ENCODE measurements at places on chromosomes 4 and X.

DNA sequence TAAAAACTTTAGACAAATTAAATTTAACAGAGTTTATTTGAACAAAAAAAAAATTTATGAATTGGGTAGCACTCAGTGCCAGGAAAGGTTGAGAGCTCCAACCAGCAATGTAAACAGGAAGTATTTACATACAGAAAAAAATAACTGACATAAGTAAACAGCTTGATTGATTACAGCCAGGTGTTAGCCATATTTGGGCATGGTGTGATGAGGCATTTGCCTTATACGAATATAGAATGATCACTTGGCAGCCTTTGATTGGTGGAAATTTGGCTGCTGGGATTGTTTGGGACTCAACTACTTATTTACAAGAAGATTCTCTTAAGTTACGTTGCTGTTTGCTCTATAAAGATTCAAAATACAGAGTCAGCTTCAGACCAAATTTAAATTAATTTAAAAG, 172.0 kb downstream of the ADAM29 start:
- DNase-seq, result no peak

GRCh38 chr4:150682126-150682525, 100.2 kb downstream of the MAB21L2 start:
- no peak for DNase-seq

GRCh38 chrX:50799531-50799961, 14.4 kb downstream of the SHROOM4 start:
- no peak for DNase-seq

- no peak for DNase-seq
These were observed 182.9 kb downstream of the ZIC3 start for GRCh38 chrX:137748827-137749226.

DNA sequence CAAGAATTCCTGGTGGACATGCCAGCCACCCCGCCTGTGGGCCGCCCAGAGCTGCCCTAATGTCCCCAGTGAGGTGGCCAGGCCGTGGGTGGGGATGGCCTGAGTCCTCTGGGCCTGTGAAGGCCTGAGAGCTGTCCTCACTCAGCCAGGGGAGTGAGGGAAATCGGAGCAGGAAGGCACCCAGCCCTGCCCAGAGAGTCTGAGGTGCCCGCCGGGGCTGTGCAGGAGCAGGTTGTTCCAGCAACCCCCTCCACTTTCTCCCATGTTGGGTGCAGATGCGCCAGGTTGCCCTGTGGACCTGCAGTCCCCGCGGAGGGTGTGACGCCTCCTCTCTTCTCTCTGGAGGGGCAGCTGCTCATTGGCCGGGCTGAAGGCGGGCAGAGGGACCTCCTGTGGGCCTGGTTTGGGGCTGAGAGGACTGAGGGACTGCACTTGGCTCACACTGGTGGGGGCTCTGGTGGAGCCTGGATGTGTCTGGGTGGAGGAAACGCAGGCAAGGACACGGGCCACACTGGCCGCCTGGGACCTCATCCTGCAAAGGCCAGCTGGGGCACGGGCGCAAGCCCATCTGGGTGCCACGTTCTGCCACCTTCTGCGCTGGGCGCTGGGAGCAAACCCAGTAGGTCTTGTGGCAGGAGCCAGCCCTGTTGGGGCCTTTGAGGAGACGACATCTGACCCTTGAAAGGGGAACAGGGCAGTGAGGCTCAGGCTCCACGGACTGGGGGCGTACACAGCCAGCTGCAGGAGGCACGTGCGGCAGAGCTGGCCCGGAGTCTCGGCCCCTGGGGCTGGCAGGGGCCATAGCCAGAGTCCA, 14.0 kb downstream of the DOK7 start:
- no peak for DNase-seq

DNA sequence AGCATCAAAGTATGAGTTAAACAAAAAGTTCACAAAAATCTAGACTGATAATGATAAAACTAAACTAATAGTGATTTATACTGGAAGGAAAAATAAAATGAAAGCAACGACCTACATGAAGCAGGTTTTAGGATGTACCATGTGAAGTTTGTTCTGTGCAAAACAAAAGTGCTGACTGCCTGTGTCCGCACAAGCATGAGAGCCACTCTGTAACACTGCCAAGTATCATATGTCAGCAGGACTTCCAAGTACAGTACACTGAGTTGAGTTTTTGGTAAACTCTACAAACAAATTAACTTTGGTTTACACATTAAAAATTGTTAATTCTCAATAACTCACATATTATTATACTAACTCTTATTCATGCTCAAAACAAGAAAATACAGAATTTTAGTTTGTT, 459.0 kb downstream of the PDGFC start:
- no peak for DNase-seq

- DNase-seq, result no peak
These were observed 56.4 kb upstream of the SPANXN1 start for GRCh38 chrX:145190801-145191389.

DNA sequence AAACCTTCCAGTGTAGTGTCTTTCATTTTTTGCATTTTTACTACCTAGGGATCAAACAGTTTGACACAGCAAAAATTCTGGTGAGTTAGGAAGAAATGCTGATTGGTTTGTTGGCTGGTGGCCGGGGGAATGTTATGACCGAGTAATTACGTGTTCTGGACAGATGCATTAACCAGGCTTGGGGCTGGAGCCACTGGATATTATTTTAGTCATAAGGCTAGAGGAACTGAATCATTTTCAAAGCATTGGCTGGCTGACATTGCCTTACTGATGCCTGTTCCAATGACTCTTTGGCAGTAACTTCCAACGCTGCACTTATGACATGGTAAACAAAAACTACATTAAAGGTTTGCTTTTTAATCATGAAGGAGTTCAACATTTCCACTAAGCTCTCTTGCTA, 84.6 kb downstream of the FBXO8 start:
- no peak for DNase-seq

DNA sequence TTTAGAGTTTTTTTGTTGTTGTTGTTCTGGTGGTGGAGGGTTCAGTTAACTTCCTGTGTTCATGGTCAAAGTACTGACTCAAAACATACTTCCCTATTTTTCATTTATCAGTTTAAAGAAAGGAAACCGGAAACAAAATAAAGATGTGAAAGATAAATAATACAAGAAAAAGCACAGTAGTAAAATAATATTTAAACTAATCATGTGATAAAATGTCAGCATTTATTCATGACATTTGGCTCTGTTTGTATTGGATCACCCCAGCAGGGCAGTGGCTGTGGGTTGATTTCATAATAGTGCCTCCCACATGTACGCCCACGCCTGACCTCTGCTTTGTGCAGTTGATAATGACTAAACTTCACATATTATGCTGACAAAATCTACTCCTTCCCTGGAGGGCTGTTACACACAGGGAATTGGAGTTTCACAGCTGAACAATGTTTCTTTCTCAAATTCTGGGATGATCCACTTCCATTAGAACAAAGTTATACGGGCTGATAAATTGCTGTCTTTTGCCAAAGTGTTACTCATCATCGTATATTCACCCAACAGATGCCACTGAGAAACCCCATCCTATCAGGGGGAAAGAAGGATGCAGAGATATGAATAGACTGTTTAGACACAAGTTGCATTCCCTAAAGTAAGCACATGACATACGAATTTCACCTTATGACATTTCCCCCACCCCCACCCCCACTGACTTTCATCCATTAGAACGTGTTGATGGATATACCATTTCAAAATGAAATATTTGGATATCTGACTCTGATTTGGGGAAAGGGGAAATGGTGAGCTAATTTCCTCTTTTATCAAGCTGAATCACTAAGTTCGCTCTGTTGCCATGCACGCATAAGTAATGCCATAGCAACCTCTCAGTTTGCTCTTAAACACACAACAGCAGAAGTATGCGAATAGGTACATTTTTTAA, 48.3 kb downstream of the AMELX start:
- no peak for DNase-seq

GRCh38 chrX:124504111-124504983, 158.0 kb downstream of the SH2D1A start:
- no peak for DNase-seq

GRCh38 chr4:92021203-92021602, 282.6 kb upstream of the GRID2 start:
- no peak for DNase-seq

DNA sequence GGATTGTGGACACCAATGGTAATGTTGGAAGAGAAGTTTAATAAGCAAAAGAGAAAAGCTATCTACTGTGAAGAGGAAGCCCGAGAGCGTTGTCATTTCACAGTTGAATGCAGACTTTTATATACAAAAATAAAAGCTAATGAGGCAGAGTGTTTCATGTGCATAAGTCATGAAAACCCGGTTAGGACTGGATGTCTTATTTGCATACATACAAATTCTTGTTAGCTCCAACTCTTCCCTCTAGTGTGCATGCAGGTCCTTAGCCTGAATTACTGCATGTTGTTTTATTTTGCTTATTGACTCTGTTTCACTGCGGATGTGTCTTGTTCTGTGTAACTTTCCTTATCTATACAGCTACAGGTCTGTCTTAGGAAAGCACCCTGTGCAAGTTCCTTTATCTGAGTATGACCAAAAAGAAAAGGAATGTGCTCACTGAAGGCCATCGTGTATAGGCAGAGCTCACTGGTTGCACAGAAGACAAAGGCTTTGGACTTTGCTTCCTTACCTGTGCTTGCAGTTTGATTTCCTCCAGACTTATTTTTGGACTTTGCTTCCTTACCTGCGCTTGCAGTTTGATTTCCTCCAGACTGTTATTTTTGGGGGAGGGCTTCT, 25.1 kb upstream of the UGT2B11 start:
- no peak for DNase-seq

DNA sequence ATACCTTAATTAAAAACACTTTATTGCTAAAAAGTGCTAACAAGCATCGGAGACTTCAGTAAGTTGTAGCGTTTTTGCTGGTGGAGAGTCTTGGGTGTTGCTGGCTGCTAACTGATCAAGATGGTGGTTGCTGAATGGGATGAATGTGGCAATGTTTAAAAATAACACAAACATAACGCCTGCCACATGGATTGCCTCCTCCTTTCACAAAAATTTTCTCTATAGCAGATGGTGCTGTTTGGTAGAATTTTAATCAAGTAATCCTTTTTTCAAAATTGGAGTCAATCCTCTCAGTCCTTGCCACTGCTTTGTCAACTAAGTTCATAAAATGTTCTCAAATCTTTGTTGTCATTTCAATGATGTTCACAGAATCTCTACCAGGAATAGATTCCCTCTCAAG, 466.8 kb upstream of the TECRL start:
- no peak for DNase-seq

- DNase-seq, result no peak
These were observed 994.6 kb downstream of the PCDH19 start for GRCh38 chrX:99415470-99415869.

DNA sequence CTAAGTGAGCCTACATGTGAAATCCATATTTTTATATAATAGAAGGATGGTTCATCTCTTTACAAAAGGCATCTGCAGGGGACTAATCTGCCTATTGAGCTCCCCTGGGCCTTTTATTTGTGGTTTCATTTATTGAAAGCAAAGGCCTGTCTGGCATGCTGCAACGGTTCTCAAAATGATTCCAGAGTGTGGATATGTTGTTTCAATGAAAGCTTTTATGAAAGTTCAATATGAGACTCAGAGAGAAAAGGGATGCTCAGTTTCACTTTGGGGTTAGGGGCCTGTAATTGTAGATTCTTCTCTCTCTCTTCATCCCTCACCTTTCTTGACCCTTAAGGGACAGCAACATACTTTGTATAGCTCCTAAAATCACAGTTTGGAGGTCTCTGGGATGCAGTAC, 204.2 kb upstream of the CASK start:
- no peak for DNase-seq

DNA sequence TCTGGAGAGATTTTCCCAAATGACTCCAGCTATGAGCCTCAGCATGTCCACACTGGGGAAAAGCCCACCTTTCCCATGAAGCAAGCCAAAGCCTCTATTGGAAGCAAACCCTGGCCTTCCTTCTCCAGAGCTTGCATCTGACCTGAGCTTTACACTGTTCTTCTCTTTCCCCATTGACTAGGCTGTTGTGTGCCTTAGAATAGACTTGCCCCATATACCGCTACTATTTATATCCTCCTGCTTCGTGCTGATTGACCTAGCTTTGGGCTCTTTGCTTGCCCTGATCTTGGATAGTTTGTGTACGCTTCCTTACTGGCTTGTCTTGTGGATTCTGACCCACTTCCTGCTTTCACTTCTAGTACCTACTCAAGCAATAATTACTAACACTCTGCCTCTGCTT, 30.9 kb downstream of the FAM9B start:
- DNase-seq, result no peak

- DNase-seq, result no peak
These were observed 40.1 kb upstream of the GPR78 start for GRCh38 chr4:8540072-8540471.

DNA sequence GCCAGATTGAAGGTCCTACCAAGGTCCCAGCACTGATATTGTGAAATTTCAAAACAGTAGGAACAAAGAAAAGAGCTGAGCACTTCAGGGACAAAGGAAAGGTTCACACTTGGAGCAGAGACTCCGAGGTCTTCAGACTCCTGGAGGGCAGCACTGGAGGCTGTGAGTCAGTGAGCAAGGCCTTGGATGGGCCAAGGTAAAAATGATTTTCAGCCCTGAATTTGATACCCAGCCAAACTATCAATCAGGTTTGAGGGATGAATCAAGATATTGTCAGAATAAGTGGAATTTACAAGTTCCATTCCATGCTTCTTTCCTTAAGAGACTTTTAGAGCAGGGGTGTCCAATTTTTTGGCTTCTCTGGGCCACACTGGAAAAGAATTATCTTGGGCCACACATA, 111.7 kb downstream of the ADRA2C start:
- DNase-seq, result no peak

DNA sequence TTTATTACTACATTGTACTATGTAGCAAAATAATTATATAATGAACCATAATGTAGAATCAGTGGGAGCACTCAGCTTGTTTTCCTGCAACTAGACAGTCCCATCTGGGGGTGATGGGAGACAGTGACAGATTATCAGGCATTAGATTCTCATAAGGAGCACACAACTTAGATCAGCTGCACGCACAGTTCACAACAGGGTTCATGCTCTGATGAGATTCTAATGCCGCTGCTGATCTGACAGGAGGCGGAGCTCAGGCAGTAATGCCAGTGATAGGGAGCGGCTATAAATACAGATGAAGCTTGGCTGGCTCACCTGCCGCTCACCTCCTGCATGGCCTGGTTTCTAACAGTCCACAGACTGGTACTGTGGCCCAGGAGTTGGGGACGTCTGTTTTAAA, 199.2 kb downstream of the MAB21L2 start:
- no peak for DNase-seq

GRCh38 chr4:851701-852430, 25.9 kb upstream of the CPLX1 start:
- no peak for DNase-seq

- DNase-seq, result no peak
These were observed 640 bp downstream of the PHF8 start for GRCh38 chrX:54043541-54044125.

DNA sequence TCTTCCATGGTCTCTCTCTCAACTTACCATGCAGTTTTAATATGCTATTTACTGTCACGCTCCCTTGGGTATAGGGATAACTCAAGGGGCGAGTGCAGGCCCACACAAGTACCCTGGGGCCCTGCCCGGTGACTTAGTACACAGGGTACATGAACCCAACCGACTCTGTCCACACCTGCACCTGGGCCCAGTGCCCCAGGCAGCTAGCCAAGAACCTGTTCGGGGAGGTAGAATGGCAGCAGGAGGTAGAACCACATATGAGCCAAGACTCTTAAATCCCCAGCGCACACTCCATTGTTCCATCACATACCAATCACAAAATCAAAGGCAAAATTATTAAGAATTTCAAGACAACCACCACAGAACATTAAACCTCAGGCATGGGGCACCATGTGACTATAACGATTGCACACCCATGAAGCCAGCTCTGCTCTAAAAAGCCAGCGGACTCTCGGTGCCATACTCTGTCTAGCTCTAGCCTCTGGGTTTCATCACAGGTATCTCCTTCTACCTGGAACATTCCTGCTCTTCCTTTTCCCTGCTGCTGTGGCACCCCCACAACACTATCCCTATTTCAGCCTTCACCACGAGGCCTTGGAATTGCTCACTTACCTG, 14.6 kb downstream of the PHF8 start:
- no peak for DNase-seq

Data from stimulated activated CD8-positive, alpha-beta memory T cell treated with anti-CD3 and anti-CD28 coated beads, Interleukin-7, amount 100 ng/mL, for 24 hours (primary cell).